ENCODE measurements at places on chromosomes 3 and 15.

DNA sequence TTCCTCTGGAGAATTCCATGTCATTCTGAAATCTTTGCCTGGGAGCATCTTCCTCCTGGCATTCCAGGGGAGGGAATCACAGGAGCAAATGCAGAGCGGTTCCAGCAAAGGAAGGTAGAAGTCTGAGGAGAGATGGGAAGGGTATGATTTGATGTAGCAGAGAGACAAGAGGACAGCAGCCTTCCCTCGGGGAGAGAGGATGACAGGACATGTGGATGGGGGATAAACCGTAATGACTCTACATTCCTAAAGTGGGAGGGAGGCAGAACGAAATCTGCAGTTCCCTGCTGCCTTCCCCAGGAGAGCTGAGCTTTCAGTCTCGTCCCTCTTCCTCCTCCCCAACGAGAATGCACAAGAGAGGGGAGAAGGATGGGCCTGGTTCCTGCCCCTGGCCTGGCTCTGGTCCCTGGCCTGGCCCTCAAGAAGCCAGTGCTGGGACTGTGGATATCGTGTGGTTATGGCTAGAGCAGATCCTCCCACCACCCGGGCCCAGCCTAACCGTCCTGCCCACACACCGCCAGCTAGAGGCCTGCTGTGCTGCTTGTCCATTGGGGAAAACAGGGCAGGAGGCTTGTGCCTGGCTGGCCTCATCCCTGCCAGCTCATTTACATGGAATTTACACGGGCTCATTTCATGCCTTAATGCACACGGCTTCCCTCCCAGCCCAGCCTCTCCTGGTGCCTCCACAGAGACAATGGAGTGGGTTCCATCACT is 26.6 kb downstream of the SEMA7A start:
- DNase-seq = no peak

- no peak for DNase-seq
These were observed 1105.4 kb downstream of the TUSC7 start for GRCh38 chr3:117814975-117815374.

GRCh38 chr3:51982352-51982837 is 940 bp upstream of the ACY1 start:
- peak; percentile 49 for DNase-seq

DNA sequence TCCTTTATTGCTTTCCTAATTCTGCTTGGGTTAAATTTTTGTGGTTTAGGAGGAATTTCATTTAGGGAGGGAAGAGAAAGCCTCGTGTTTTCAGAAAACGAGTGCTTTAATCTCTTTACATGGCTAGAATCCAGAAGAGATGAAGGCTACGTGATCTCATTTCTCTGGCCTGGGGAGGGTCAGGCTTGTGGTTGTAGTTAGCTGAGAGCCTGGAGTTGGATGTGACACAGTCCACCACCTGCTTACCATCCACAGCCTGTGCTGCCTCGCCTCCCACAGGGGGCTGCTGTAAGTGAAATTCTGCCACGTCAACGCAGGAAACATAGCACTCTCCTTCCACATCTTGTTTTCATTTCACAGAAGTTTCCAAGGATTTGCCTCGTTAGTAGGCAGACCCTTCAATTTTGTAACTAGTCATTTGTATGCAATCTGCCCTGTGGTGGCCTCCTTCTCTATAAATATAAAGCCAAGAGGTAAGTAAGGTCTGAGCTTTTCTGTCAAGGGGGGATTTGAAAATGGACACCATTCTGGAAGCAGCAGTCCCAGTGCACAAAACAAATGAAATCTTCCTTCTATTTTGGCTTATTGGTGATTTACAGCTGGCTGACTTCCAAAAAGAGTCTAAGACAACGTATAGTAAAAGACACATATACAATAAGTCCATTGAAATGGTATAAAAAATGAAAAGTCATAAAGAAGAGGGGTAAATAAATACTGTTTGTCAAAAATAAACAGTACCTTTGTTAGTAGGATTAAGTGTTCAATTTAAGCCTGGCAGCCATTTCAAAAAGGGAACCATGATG is 3.4 kb downstream of the GXYLT2 start:
- DNase-seq = no peak

DNA sequence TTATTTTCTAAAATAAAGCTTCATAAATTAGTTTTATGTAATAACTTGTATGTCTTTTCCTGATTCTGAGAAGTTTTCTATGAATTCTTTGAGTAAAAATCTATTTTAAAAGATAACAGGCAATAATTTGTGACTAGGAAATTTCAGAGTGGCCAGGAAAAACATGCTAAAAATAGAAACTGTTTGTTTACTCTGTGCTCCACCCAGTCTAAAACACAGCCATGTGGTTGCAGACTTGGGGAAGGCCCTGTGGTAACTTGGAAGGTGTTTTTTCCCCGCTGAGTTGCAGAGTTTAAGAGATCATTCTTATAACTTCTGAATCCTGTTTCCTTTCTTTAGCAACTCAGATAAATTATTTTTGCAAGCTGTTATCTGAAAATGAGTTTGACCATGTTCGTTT is 21.9 kb downstream of the PLCL2 start:
- DNase-seq = no peak

- no peak for DNase-seq
These were observed 352 bp downstream of the CHRD start for GRCh38 chr3:184380185-184380626.

- DNase-seq = no peak
These were observed at the start of gene LRRFIP2 for GRCh38 chr3:37174532-37175126. LRRFIP2 (minus strand) TSS chr3:37174582; CDS start chr3:37148983, 25,599 bp downstream.

- no peak for DNase-seq
These were observed 72.9 kb downstream of the OCA2 start for GRCh38 chr15:28026221-28026620.

DNA sequence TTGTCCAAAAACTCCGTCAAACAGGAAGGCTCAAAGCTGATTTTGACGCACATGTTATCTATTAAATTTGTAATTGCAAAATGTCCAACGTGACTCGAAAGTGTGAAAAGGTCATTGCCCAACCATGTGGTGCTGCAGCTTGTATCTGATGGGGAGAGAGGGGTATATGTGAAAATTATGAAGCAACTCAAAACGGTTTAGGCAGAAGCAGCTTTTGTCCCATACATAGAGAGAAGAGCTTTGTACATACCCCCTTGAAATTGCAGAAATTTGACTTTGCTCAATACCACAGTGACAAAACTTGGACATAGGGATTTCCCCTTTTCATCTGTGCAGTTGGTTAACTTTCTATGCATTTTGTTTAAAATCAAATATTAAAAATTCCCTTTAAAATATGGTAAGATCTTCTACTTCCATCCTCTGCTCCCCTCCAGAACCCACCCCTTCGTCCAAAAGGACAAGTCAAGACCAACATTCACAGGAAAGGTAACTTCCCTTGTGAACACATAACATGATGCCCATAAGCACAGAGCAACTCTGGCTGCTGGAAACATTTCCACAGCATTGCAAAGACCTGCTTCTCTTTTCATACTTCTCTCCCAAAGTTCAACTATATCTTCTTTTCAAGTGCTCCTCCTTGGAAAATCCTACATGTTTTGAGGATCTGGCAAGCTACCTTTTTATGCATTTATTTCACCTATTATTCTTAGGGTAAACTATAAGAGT is 253.7 kb upstream of the THBS1 start:
- no peak for DNase-seq

GRCh38 chr3:192212979-192213378 is 514.4 kb downstream of the FGF12 start:
- DNase-seq = no peak

- no peak for DNase-seq
These were observed 282.1 kb downstream of the VGLL3 start for GRCh38 chr3:86708893-86709292.

GRCh38 chr3:69385723-69386555 is at the start of gene FRMD4B:
FRMD4B (minus strand) TSS chr3:69386088; CDS start chr3:69385989, 99 bp downstream.
- no peak for DNase-seq

DNA sequence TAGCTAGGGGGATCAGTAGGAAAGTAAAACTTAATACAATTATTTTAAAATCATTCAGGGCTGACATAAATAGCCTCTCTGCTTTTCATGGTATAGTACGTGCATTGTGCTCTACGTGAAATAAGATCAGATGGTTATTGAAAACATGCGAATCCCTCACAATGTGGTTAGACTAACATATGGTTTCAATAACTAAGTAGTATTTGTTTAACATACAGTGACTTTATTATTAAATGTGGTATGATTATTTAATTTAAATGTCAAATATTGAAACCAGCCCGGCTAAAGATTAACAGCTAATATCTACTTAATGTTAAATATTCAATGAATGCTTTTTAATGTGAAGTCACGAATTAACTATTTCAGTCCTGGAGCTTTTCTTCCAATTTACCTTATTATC is 473.9 kb upstream of the THBS1 start:
- DNase-seq = no peak

DNA sequence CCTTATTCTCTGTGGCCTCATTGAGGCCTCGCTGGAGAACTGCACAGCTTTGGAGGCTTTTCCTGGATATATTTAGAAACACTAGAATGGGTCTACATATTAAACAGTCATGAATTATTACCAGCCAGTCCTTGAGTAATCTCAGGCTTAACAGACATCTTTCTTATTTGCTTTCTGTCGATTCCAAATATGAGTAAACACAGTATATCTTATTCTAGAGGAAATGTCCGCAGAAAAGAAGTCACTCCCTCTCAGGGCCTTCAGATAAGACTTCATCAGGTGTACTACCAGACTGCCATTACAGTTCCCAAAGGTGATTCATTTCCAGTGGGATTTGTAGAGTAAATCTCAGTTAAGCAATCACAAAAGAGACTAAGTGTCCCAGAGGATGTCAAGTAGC is 310.7 kb downstream of the RBMS3 start:
- no peak for DNase-seq

DNA sequence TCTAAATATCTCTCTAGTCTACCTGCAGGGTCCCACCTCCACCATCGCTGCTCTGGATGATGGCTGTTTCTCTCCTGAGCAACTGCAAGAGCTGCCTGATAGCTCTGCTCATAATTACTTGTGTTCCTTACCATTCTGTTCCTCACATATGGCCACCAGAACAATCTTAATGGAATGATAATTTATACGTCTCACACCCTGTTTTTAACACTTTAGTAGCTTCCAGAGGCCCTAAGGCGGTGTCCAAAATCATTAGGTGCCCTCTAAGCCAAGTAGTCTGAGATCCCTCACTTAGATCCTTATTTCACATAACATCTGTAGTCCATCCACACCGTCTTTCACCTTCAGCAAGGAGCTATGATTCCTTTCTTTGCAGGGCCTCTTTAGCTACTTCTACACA is 373.3 kb downstream of the GBE1 start:
- no peak for DNase-seq

- DNase-seq = peak; percentile 45
These were observed at the start of gene HES1 for GRCh38 chr3:194135806-194136518. HES1 (plus strand) TSS chr3:194136148; CDS start chr3:194136381, 233 bp downstream.

GRCh38 chr3:125647318-125648014 is 52.2 kb upstream of the OSBPL11 start:
- no peak for DNase-seq

- DNase-seq = no peak
These were observed 32.7 kb downstream of the EBLN2 start for GRCh38 chr3:73094129-73094528.

DNA sequence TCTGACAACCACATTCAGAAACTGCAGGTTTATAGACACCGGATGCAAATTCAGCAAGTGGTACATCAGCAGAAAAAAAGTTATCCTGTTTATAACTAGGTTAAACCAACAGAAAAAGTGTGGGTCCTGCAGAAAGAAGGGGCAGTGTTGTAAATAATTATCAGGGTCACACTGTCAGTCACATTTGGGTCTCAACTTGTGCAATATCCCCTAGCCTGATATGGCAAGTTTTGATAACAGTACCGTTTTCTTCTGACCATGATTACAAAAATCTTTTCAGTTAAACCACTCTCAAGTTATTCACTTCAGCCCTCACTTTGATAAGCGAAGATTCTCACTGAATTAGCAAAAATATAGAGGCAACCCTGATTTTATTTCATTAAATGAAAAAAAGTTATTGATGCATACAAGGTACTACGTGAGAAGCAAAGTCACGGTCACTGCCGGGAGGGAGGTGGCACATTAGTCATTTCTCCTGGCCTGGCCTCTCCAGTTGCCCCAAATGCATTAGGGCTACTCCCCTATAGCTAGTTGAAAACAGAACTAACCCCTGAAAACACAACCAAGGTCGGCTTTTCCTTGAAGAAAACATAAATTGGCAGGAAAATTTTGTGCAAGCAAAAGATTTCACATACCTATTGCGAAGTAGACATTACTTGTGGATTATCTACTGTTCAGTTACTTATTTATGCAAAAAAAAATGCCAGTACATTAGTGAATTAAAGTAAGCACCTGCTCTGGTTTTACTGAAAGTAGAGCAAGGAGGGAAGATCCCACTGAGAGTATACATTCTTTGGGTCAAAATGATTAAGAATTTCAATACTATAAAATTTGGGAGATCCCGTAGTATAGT is 28.6 kb downstream of the IL5RA start:
- no peak for DNase-seq

DNA sequence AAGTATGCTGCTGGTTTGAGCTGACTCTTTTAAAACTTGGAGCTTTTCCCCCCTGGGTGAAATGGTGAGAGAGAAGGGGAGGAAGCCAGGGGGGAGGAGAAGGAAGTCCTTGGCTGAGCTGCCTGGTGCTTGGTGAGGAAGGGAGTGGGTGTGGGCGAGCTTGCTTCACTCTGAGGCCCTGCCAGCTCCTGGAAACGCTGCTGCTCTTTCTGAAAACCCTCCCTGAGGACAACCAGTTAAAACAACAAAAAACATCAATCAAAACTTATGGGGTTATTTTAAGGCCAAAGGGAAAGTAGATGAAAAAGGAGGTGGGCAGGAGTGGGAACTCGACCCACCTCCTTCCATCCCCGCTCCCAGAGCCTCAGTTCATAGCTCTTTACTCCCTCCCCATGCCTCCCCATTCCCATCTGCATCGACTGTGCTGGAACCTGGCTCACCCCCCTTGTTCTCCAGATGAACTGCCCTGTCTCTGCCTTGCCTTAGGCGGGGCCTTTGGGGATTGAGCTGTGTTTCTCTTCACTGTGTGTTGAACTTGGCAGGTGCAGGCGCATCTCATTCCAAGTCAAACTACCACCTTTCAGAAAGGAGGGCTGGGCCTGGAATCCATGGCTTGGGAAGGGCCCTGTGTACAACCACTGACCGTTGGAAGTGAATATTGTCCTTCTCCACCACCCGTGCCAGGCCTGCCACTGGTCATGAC is 166.1 kb downstream of the ZNF621 start:
- DNase-seq = no peak

- DNase-seq = no peak
These were observed 83.6 kb downstream of the HMG20A start for GRCh38 chr15:77504306-77504705.

DNA sequence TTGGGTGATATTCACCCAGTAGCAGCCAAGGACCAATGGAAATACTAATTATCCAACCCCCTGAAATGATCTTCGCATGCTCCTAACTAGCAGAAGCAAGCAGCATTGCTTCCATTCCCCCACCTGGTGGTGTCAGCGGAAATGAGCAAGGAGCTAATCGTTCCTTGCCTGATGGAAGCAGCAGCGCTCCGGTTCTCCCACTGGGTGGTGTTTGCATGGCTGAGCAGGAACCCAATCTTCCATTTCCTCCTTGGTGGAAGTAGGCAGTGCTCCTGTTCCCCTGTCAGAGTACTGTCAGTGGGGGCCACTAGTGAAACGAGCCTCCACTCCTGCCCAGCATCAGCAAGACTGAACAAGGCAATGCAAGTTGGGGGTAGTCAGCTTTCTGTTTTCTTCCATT is 311.5 kb downstream of the CACNA2D3 start:
- no peak for DNase-seq
